ENCODE measurements at places on chromosomes 11 and 22.

GRCh38 chr11:104096900-104097299, 60.5 kb downstream of the DDI1 start:
- DNase-seq = no peak

DNA sequence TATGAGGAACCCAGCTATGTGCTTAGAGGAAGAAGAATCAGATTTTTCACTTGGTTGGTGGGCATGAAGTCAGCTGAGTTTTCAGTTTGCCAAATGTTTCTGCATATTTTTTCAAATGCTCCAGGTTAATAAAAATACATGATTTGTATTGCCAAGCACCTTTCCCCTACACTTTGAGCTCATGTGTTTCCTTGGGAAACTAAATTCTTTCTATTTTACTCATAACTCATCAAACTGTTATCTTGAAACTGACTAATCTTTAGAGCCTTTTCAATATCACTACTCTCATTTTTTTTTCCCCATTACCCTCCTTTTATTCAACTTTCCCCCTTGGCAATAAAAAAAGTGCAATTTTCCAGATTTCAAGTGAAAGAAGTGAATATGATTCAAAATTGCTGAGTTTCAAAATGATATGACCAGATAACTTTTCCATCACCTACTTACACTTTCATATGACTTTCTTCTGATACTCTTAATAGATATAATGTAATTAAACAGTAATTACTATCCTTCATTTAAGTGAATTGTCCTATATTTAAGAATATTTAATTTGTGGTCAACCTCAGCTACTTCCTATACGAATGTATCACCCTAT, 91.9 kb upstream of the SOX6 start:
- DNase-seq = no peak

DNA sequence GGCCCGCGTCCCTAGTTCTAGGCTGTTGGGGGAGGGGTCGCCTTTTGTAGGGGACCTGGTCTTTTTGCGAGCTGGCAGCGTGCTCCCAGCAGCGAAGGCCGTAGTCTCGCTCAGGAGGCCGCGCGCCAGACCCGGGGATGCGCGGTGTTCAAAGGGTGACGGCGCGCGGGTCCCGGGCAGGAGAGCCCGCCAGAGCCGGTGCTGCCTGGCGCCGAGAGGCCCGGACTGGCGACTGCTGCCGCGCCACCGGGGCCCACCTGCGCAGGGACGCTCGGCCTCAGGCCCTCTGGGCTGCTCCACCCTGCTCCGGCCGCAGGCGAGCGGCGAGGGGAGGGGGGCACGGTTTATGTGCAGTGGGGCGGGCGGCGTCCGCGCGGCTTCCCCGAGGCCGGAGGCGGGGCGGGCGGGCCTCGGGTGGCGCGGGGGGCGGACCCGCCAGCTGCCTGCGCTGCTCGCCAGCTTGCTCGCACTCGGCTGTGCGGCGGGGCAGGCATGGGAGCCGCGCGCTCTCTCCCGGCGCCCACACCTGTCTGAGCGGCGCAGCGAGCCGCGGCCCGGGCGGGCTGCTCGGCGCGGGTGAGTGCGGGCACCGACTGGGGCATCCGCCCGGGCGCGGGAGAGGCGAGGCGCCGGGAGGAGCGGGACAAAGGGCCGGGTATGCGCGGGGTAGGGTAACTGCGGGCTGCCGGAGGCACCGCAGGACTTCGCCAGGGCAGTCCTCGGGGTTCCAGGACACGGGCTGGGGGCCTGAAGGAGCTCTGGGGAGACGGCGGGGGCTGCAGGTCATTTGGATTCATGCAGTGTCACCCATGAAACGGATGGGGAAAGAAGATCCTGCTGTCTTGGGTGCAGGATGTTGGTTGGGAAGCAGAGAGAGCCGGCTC, at the start of gene PRSS23:
Gene PRSS23, plus strand, starts transcription at position 467 of the 884 bp plus-strand sequence. CDS start 7,102 bp downstream, outside the sequence.
- DNase-seq = no peak

DNA sequence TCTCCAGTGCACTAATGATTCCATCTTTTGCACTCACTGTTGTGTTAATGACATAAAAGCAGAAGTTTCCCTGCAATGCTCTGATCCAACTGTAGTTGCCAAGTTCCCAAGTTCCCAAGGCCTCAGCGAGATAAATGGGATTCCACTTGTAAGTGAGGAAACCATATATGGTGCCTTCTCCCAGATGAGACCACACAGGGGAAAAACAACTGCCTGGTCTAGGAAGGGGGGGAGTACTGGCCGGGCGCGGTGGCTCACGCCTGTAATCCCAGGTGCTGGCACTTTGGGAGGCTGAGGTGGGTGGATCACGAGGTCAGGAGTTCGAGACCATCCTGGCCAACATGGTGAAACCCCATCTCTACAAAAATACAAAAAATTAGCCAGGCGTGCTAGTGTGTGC, 23.3 kb upstream of the RELA start:
- DNase-seq = no peak

- no peak for DNase-seq
Measured at GRCh38 chr11:31720671-31721365, 90.3 kb downstream of the PAX6 start.

GRCh38 chr22:26660961-26661578, 3.7 kb downstream of the MIAT start:
- no peak for DNase-seq

DNA sequence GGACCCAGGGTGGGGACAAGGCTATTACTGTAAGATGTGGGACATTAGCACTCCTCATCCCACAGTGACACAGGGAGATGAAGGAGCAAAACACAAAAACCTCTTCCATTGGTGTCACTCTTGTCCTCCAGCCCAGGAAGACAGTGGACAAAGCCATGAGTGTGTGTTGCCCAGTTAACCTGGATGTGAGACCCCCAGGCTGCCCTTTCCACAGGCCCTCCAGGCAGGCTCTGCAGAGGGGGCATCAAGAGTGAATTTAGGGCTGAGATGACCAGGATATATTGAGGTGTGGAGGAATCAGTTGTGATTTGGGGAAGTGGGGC, 111.3 kb downstream of the GGTLC2 start:
- no peak for DNase-seq

GRCh38 chr11:45847911-45848316, 639 bp downstream of the CRY2 start:
- DNase-seq = peak; percentile 12

- DNase-seq = no peak
Measured at GRCh38 chr11:44709966-44710365, 16.8 kb upstream of the TSPAN18 start.

- DNase-seq = no peak
Measured at GRCh38 chr22:42116848-42117424, 13.7 kb downstream of the CYP2D6 start.

GRCh38 chr11:79570104-79570503, 129.3 kb upstream of the TENM4 start:
- no peak for DNase-seq

GRCh38 chr11:71477641-71478527, 24.9 kb downstream of the NADSYN1 start:
- no peak for DNase-seq

DNA sequence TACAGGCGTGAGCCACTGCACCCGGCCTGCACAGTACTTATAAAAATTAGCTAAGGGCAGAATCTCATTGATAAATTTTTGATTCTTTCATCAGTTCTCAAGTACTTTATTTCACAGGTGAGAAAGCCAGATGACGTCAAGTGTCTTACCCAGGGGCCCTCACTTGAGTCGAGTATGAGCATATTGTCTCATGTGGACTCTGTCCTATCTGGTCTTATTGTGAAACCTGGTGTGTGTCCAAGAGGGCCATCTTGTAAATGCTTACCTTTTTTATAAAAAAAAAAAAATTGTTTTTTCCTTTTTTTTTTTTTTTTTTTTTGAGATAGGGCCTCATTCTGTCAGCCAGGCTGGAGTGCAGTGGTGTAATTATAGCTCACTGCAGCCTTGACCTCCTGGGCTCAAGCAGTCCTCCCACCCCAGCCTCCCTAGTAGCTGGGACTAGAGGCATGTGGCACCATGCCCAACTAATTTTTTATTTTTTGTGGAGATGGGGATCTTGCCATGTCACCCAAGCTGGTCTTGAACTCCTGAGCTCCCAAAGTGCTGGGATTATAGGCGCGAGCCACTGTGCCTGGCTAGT, 6.0 kb downstream of the ACO2 start:
- DNase-seq = no peak

- DNase-seq = no peak
Measured at GRCh38 chr22:45328822-45329529, 19.2 kb downstream of the FAM118A start.

GRCh38 chr11:36693139-36693843, 95.3 kb upstream of the RAG2 start:
- DNase-seq = no peak

- DNase-seq = no peak
Measured at GRCh38 chr11:76172583-76172982, 33.7 kb downstream of the WNT11 start.

DNA sequence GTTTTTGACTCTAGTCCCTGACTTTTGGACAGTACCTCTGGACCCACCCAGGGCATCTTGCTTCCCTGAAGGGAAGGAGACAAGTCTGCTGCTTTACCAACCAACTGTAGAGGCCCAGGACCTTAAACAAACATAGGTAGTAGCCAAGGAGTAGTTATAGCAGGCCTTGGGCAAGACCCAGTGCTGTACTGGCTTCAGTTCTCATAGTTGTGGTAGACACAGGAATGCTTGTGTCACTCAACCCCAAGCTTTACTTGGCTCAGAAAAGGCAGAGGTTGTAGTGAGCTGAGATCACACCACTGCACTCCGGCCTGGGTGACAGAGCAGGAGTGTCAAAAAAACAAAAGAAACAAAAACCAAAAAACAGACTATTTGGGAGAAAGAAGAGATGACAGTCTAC, 21.3 kb upstream of the OR52M1 start:
- DNase-seq = no peak

All from stimulated activated CD8-positive, alpha-beta memory T cell treated with anti-CD3 and anti-CD28 coated beads, Interleukin-4, amount 100 ng/mL, for 4 hours (primary cell).